ENCODE measurements at places on chromosomes 2 and 18. TPM values are rescaled to one million over a fixed set of nuclear protein-coding genes. Genes with fewer than 3 reads are reported as not detected.

DNA sequence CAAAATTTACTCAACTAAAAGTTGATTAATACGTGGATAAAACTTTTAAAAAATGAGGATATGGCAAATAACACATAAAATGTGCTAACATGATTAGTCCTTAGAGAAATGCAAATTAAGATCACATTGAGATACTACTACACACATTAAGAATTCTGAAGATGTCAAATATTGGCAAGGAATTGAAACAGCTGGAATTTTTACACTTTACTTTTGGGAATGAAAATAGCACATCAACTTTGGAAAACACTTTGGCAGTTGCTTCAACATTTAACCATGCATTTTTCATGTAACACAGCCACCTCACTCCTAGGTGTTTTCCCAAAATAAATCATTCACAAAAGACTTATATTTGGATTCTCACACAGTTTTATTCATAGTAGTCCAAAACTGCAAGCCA lies 687.9 kb upstream of the SETBP1 start:
- no peaks in the 10 kb centered on the region for H3K4me1 ChIP-seq
- H3K27ac ChIP-seq = no peak overlapping the region
- no peak for DNase-seq

The EFHD1 gene
- 1.2 TPM for total RNA-seq

- H3K4me3 ChIP-seq = no peak overlapping the region
- H3K27ac ChIP-seq = no peak overlapping the region
- DNase-seq = no peak
- no peaks in the 10 kb centered on the region for H3K4me1 ChIP-seq
- no peaks in the 10 kb centered on the region for H3K27me3 ChIP-seq
Measured at GRCh38 chr2:196520605-196521004, 118.9 kb upstream of the CCDC150 start.

- DNase-seq = no peak
- peak overlapping the region; percentile 86 for H3K27ac ChIP-seq
- peak overlapping the region; percentile 54 for H3K4me3 ChIP-seq
- no peaks in the 10 kb centered on the region for H3K36me3 ChIP-seq
Measured at GRCh38 chr2:25375989-25376545, 34.3 kb upstream of the DNMT3A start.

- H3K4me3 ChIP-seq = no peak overlapping the region
- DNase-seq = no peak
- H3K36me3 ChIP-seq = no peaks in the 10 kb centered on the region
- H3K27me3 ChIP-seq = peaks cover 9% of the 10 kb centered on the region
- H3K4me1 ChIP-seq = no peaks in the 10 kb centered on the region
- H3K27ac ChIP-seq = no peak overlapping the region
Measured at GRCh38 chr18:70280007-70280925, 8.6 kb upstream of the SOCS6 start.

DNA sequence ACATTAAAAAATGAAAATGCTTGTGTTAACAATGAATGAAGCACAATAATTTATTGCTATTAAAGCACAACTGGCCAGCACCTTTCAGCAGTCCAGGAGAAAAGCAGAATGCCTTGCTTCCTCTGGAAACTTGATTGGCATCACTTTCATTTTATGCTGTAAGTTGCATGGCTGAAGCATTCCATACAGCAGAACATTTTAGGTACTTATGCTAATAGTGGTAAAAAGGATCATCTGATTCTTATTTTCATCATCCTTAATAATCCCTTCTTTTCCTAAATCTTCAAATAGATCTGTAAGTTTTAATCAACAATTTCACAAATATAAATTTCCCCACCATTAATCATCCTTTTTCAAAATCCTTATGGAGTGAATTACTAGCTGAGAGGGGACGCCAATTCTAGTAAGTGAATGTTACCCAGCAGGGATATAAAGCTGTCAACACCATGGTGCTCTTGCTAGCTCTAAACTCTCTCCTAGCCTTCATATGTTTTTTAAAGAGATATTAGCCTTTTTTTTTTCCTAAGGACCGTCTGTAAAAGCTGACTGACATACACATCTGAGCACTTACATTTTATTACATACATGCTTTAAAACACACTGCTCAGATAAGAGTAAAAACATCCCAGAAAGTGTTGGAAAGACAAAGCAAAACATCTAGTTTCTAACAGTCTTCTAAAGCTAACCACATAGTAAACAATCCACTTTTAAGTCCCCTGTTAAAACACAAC lies 5.3 kb downstream of the SATB2 start:
- no peak for DNase-seq
- no peak overlapping the region for H3K27ac ChIP-seq
- no peaks in the 10 kb centered on the region for H3K36me3 ChIP-seq
- H3K4me3 ChIP-seq = no peak overlapping the region

- no peaks in the 10 kb centered on the region for H3K36me3 ChIP-seq
- H3K4me3 ChIP-seq = no peak overlapping the region
- no peak overlapping the region for H3K27ac ChIP-seq
- DNase-seq = no peak
- H3K4me1 ChIP-seq = peaks cover 3% of the 10 kb centered on the region
Measured at GRCh38 chr2:227570615-227571014, 28.1 kb upstream of the SCYGR2 start.

The DYNAP gene
- not detected for total RNA-seq

DNA sequence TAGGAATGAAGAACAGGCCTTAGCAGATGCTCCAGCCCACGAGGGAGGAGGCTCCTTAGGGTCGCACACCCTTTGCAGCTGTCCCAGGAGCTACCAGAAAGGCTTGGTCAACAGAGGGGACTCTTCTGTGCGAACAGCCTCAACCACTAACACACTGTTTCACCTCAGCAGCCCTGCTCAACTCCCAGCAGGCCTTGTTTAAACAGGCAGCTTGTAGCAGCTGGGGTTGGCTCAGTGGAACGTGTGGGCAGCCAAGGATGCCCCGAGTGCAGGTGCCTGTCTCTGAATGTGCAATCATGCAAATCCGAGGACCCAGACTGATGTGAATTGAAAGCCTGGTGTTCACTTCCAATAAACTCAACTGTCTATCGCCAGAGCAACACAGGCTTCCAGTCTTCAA lies 88.7 kb upstream of the CXCR4 start:
- no peaks in the 10 kb centered on the region for H3K27me3 ChIP-seq
- peaks cover 37% of the 10 kb centered on the region for H3K4me1 ChIP-seq
- H3K27ac ChIP-seq = peak overlapping the region; percentile 77

Data from activated CD8-positive, alpha-beta T cell treated with anti-CD3 and anti-CD28 coated beads for 36 hours (primary cell).